ENCODE measurements at places on chromosomes 12 and 14. TPM values are rescaled to one million over a fixed set of nuclear protein-coding genes. Genes with fewer than 3 reads are reported as not detected.

The SERPINA6 gene
- not detected for total RNA-seq

The CAPZA3 gene
- total RNA-seq = not detected

The GPR162 gene
- total RNA-seq = 23.2 TPM

The GPR65 gene
- total RNA-seq = not detected

The DCTN2 gene
- total RNA-seq = 121 TPM

The EMP1 gene
- 39.9 TPM for total RNA-seq

The ZNF891 gene
- total RNA-seq = 2.9 TPM

The TTC9 gene
- total RNA-seq = 4.2 TPM

The HOXC6 gene
- total RNA-seq = 20.8 TPM

The PLD4 gene
- total RNA-seq = not detected

The JDP2 gene
- total RNA-seq = 10.7 TPM

The CACNA2D4 gene
- 0.41 TPM for total RNA-seq

The PIANP gene
- 0.80 TPM for total RNA-seq

The KLRC3 gene
- not detected for total RNA-seq

The ERBB3 gene
- total RNA-seq = 2.0 TPM

The BCL11B gene
- 81.3 TPM for total RNA-seq

The RHOJ gene
- total RNA-seq = 30.2 TPM

The WIF1 gene
- not detected for total RNA-seq

The SDR9C7 gene
- not detected for total RNA-seq

The CLEC12A gene
- total RNA-seq = not detected

The MSI1 gene
- total RNA-seq = 8.8 TPM

The R3HDM2 gene
- total RNA-seq = 64.0 TPM

The ACOT4 gene
- 0.28 TPM for total RNA-seq

The TPH2 gene
- 0.82 TPM for total RNA-seq

The NDUFA12 gene
- 157 TPM for total RNA-seq

The RD3L gene
- total RNA-seq = not detected

The SLC6A12 gene
- not detected for total RNA-seq

The SERPINA1 gene
- not detected for total RNA-seq

The CPNE8 gene
- total RNA-seq = 0.90 TPM

The SELPLG gene
- 0.34 TPM for total RNA-seq

The FOXG1 gene
- 0.09 TPM for total RNA-seq

The NELL2 gene
- total RNA-seq = 596 TPM
